Kidney capillary endothelial cell (primary cell): ENCODE measurements at places on chromosomes 12 and 14.

GRCh38 chr14:95364481-95365209 is 44.9 kb upstream of the CLMN start:
- DNase-seq, result no peak

- no peak for DNase-seq
Measured at GRCh38 chr12:49017891-49018260, 700 bp downstream of the PRKAG1 start.

- DNase-seq, result no peak
Measured at GRCh38 chr14:23380197-23380914, 3.5 kb downstream of the CMTM5 start.

DNA sequence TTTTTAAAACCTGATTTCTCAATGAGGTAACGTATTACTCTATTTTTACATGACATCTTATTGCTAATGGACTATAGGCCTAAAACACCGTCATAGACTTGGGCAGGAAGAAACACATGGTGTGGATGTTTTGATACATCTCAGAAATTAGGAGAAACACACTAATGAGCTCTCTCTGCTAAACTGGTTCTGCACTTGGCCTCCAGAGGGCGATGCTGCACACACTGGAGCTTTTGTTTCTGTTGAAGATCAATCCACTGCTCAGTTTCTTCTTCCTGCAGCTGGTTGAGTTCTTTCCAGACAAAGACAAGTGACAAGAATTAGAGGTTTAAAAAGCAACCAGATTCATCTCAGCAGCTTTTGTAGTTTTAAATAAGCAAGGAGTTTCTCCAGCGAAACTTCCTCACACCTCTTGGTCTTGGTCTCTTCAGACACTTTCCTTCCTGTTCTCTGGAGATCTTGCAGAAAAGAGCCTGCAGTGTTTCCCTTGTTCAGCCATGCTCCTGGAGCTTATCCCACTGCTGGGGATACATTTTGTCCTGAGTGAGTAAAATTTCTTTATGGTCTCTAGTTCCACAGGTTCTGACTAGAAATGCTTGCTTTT is 178.5 kb upstream of the OR4E1 start:
- peak; percentile 32 for DNase-seq

DNA sequence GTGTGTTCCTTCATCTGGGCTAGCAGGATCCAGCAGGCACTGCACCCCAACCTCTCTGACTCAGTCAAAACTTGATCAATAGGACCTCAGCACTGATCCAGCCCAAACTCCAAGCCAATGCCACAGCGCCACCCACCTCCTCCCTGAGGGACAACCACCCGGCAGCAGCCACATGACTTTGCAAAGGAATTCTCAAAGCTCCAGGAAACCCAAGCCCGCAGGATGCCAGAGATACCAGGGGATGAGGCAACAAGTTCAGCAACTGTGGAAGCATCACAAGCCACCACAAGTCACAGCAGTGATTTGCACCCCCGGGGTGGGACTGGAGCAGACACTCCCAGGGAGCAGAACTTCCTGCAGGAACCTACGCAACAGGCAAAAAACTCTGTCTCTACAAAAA is 37.3 kb downstream of the ACTN1 start:
- DNase-seq, result no peak

- DNase-seq, result no peak
Measured at GRCh38 chr12:98280621-98281020, 234.8 kb upstream of the TMPO start.

DNA sequence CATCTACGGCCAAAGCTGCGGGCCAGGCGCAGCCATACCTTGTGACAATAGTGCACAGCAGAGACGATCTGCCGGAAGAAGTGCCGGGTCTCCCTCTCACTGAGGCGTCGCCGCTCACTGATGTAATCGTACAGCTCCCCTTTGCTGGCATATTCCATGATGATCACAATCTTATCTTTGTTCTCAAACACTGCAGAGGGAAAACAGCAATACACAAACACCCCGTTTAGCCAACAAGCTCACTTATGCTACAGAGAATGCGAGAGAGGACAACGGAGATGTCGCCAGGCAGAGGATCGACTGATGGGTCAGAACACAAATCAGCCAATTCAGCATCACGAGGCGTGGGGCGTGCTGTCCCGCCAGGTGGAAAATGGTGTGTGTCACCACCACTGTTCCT is 52.1 kb downstream of the NUAK1 start:
- DNase-seq, result no peak

GRCh38 chr12:117489671-117490070 is 128.2 kb upstream of the NOS1 start:
- no peak for DNase-seq

GRCh38 chr12:45388545-45388944 is 172.7 kb downstream of the ANO6 start:
- DNase-seq, result no peak

DNA sequence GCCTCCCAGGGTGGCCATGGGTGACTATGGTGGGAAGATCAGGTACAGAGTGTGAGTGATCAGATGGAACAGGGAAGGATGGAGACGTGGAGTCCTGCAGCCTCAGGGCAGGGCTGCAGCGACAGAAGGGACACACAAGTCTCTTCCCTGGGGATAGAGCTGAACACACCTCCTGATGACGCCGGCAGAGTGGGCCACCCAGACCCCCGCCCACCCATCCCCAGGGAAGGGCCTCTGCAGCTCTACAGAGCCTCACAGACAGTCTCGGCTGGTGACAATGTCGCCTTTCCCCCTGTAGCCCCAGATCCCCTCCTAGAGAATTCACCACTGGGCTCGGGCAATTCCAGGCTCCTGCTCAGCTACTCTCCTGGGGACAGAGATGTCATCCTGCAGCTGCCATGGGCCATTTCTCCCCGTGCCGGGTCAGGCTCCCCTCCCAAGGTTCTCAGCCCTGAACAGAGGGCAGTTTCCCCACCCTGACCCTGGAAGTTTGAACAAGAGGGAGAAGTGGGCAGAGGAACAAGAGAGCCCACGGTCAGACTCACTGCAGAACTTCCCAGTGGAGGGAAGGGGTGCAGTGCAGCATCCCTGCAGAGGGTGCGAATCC is 115.7 kb downstream of the NCOR2 start:
- no peak for DNase-seq

- no peak for DNase-seq
Measured at GRCh38 chr14:26595926-26596542, 1.8 kb downstream of the NOVA1 start.

DNA sequence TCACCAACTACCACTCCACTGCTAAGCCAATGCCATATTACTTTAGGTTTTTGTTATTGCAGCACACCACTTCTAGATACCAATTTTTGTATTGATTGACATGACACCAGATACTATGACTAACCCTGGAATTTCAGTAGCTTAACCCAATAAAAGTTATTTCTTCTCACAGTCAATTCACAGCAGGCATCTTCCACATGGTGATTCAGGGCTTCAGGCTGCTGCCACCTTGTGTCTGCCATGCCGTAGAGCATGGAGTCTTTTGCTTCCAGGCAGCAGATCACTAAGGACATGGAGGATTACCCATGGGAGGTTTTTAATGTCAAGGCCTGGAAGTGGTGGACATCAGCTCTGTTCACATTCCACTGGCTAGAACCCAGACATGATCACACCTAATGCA is 56.4 kb upstream of the LTA4H start:
- DNase-seq, result no peak

DNA sequence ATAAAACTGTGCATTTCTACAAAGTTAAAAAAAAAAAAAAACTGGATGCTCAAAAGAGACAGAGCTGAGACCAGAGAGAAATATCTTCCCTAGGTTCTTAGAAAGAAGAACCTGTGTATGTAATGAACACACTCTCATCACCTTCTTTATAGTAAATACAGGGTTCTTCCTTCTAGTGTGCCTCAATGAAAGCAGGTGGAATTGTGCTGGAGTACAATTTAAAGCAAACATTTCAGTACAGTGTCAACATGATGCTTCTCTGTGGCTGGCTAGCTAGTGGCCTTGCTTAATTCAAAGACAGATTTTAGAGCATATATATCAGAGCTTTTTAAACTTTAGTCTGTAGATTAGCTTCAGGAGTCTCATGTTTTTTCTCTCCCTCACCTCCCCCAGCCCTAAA is 249.8 kb upstream of the ARHGAP5 start:
- no peak for DNase-seq

DNA sequence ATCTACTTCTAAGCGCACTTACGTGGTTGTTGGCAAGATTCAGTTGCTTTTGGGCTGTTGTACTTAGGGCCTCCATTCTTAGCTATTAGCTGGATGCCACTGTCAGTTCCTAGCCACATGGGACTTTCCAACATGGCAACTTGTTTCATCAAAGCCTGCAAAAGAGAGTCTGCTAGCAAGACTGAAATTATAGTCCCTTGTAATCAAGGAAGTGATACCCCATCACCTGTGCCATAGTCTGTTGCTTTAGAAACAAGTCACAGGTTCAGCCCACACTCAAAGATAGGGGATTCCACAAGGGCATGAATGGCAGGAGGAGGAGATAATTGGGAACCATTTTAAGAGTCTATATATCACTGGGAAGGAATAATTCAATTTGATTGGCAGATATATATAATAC is 27.1 kb upstream of the SLC17A8 start:
- no peak for DNase-seq

GRCh38 chr12:117033382-117034221 is 65.6 kb downstream of the TESC start:
- DNase-seq, result no peak

GRCh38 chr12:120290609-120291305 is 946 bp downstream of the RNU4-2 start:
- DNase-seq, result peak; percentile 27

GRCh38 chr12:112841906-112842305 is 50.4 kb downstream of the RPH3A start:
- no peak for DNase-seq

- no peak for DNase-seq
Measured at GRCh38 chr14:60153991-60154390, 11.2 kb downstream of the DHRS7 start.

- DNase-seq, result no peak
Measured at GRCh38 chr14:92397953-92398564, 75.1 kb downstream of the SLC24A4 start.

GRCh38 chr12:25783566-25783965 is 174.9 kb upstream of the RASSF8 start:
- DNase-seq, result no peak

GRCh38 chr12:104048811-104049210 is 1.2 kb downstream of the GLT8D2 start:
- DNase-seq, result no peak

DNA sequence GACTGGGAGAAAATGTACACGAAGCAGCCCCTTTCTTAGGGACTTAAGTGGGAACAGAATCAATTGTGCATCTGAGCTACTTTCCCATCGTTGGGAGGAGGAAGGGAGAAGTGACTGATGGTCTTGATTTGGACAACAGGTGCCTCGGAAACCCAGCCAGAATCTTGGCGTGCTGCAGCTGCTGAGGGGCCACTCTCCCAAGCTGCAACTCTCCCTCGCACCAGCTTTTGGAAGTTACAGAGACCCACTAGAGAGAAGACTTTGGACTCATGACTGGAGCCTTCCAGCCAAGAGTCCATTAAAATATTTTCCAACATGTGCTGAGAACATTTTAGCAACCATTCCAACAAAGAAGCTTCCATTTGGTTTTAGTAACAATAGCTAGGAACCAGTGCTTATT is 52.3 kb downstream of the GNS start:
- no peak for DNase-seq

DNA sequence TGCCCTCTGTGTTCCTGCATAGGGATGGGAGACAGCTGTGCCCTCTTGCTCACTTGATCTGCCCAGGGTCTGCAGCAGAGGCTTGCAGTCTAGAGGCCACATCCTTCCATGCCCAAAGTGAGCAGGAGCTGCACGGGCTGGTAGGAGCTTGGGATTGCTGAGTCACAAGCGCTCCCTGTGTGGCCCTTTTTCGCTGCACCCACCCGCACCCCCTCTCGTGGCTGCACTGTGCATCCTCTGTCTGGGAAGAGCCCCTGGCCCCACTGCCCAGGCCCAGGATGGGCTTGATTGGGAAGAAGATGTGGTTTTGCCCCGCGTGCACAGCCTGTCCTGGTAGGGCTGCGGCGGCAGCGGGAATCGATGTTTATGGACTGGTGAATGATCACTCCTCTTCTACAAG is 192.4 kb downstream of the TSPAN9 start:
- no peak for DNase-seq

DNA sequence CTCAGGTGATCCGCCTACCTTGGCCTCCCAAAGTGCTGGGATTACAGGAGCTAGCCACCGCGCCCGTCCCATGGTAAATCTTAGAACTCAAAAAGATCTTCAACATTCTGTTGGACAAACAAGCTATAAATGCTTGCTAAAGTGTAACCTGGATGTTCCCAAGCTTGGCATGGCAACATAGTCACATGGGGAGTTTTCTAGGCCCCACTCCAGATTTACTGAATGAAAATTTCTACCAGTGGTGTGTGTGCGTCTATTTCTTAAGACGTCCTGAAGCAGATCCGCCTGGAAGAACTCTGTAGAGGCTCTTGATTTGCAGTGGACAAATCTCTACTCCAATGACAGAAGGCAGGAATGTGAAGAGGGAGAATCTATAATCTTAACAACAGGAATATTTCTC is 59.9 kb downstream of the ZFYVE21 start:
- no peak for DNase-seq

- no peak for DNase-seq
Measured at GRCh38 chr14:92645841-92646478, 102.5 kb downstream of the LGMN start.

- DNase-seq, result no peak
Measured at GRCh38 chr12:123907726-123908476, 64.7 kb downstream of the CCDC92 start.

GRCh38 chr14:77738559-77739250 is 22.3 kb downstream of the SNW1 start:
- peak; percentile 91 for DNase-seq

GRCh38 chr14:103581206-103581605 is 18.4 kb downstream of the COA8 start:
- DNase-seq, result no peak

- DNase-seq, result no peak
Measured at GRCh38 chr12:111589601-111590000, 9.5 kb downstream of the ATXN2 start.

GRCh38 chr14:59239022-59239421 is 50.6 kb downstream of the DAAM1 start:
- DNase-seq, result no peak

GRCh38 chr12:130987151-130987931 is 33.6 kb downstream of the ADGRD1 start:
- DNase-seq, result no peak
